Peyer's patch (tissue), 4 donors: ENCODE measurements at places on chromosomes 11 and 22.

- no peak for DNase-seq
Measured at GRCh38 chr22:28950617-28951411, 67.4 kb downstream of the ZNRF3 start.

GRCh38 chr22:44483878-44484277, 14.2 kb downstream of the RTL6 start:
- DNase-seq = no peak

GRCh38 chr11:111846636-111847035, 24.7 kb downstream of the ALG9 start:
- DNase-seq = no peak

GRCh38 chr11:26704249-26704648, 17.6 kb downstream of the SLC5A12 start:
- DNase-seq = no peak

GRCh38 chr11:21069909-21070308, 400.5 kb downstream of the NELL1 start:
- DNase-seq = no peak

DNA sequence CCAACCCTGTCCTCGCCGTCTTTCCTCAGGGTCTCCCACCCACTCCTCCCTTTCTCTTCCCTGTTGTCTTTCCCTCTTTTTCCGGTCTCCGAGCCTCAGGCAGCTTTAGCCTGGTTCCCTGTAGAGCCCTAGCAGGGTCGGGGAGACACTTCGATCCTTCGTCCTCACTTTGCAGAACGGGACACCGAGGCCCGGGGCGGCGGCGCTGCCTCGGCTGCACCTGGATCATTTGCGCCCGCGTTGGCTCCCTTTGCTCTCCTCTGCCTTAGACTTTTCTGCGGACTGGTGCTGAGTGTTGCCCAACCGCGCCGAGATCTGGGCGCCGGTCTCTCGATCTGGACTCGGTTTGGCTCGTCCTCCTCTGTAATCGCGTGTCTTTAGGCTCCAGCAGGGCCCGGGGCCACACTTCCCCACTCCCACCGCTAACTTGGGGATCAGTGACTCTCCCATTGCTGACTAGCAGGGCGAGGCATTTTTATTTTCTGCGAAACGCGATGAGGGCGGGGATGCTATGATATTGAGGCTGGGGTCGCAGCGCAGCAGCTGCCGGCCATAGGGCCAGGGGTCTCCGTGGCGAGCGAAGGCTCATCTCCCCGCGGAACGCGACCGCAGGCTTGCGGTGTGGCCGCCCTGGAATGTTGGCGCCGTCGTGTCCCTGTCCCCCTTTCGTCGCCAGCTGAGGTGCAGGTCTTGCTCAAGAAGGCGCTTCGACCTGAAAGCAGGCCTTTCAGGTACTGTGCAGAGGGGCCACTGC, 1.6 kb upstream of the E2F8 start:
- DNase-seq = no peak

DNA sequence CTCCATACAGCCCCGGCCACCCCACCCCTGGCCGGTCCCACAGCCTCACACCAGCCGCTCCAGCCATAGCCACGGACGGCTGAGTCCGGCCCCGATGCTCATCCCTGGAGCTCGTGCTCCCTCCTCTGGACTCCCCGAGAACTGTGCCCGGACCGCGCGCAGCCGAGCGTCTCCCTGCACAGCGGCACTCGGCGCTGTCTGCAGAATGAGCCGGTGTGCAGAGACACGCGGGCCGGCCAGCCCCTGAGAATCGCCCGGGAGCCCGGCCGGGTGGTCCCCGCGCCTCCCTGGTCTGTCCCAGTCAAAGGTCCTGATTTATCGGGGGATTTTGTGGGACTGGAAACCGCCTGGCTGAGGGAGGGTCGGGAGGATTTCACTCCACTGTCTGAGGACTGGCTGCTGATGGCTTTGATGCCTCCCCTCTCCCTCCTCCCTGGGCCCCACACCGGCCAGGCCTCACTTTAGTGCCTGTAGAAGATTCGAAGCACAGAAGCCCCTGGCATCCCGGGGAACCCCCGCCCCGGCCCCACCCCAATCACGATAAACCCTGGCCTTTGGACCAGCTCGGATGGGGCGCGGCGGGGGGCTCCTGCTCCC, 102.7 kb downstream of the BRD1 start:
- peak; percentile 30 for DNase-seq

DNA sequence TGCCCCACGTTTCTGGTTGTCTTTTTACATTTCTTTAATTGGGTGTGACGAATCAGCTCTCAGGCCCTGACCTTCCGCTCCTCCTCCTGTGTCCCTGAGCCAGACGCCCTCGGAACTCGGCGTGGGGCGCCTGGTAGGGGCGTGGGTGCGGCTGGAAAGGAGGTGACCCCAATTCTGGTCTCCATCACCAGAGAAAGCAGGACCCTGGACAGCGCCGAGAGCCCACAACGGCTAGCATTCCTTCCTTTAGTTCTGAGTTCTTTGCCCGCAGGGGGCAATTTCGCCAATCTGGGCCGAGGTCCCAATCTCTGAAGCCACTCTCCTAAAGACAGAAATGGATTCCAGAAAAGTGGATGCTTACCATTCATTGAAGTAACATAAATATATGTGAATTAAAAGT, 11.7 kb upstream of the RBMXL2 start:
- DNase-seq = no peak

DNA sequence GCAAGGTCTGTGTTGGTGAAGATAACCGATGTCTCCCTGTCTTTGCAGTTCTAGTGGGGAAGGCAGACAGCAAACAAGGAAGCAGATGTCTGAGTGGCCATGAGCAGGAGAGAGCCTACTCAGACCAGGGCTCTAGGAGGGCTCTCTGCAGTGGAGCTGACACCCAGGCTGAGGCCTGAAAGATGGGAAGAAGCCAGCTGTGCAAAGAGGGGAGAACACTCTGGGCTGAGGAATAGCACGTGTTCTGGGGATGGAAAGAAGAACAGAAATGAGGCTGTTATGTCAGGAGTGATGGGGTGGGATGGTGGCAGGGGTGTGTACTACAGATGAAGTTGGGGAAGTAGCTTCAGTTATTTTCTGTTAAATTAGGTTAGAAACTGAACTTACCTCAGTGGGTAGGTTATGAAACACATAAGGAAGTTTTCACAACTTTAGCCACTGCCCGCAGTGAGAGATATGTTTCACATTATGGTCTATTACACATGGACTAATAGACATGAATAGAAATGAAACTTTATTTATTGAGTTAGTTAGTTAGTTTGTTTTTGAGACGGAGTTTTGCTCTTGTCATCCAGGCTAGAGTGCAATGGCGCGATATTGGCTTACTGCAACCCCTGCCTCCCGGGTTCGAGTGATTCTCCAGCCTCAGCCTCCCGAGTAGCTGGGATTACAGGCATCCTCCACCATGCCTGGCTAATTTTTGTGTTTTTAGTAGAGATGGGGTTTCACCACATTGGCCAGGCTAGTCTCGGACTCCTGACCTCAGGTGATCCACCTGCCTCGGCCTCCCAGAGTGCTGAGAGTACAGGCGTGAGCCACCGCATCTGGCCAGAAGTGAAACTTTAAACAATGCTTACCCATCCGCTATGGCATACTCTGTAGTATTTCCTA, 7.8 kb downstream of the DCPS start:
- no peak for DNase-seq

DNA sequence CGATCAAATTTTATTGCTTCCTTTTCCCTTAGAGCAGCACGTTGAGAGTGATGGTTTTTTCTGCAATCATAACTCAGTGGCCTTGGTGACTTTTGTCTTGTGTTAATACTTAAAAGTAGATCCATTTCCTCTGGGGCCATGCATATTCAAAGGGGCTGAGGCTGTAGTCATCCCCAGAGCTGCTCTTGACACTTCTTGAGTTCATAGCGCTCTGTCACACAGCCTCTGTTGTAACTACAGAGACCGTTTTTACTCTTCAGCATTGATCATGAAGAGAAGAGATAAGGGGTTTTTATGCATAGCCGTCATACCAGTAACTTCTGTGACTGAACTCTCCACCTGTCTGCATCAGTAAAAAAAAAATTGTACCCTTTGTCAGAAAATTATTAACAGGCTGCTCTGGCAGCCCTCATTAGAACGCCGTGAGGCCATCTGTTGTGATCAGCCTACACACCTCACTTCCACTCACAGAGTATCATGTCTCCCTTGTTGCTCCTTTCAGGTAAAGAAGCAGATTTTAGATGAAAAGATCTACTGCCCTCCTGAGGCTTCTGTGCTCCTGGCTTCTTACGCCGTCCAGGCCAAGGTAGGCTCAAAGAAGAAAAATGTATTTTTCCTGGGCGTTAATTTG, 38.4 kb downstream of the NF2 start:
- DNase-seq = no peak

DNA sequence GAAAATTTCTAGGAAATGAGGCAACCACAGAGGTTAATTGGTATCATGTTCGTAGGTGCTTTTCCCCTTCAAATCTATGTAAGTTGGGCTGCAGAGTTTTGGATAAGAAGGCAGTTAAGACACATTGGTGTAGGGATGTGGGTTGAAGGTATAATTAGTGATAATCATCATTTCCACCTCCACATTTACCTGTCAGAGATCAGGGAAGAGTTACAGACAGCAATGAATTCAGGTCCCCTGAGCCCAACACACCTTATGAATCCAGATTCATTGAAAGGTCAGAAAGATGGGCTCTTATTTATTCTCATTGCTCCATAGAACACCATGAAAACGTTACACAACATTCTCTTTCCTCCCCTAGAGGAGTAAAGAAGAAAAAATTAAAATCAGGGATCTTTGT, 308.7 kb downstream of the C11orf87 start:
- DNase-seq = no peak

DNA sequence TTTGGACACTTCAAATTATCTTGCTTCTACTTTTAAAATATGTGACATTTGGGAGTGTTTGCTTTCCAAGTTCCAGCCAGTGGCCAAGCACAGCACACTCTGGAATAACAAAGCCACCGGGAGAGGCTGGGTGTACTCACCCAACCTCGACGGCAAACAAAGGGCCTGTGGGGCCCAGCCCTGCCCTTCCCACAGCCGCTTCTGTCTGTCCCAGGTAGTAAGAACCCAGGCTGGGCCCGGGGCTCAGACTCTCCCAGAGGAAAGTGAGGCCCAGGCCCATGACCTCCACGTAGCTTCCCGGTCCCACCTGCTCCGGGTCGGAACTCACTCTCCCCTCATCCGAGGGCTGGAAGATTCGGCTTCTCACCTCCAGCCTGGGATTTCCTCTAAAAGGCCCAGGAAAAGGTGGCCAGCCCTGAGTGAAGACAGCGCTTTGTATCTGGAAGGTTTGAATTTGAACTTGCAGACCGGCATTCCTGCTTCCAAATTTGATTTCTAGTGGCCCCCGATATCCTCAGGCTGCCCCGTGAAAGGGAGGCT, 93.5 kb downstream of the CELSR1 start:
- DNase-seq = no peak

DNA sequence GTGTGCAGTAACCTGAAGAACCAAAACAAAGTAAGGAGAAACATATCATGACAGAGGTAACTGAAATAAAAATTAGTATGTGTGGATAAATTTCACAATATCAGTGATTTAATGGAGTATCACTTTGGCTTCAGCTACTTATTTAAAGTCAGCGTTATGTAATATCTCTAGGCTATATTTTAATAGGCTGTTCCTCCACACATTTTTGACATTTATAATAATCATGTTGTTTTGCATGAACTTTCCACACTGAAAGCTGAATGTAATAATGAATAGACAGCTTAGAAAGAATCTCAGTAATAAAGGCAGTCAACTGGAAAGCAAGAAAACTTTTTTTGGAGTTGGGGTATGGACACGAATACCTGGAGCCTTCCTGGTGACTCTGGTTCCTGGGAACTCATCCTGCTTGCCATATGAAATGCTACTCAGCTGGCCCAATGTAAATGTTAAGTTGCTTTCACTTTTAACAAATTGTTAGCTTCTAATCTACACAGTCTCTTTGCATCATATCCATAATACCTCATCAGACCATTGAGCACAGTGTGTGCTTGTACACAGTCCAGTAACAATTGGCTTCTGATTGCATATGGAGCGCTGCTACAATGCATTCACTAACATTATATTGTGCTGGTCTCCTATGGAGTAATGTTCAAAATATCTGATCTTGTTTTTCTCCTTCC, 257.7 kb downstream of the SOX6 start:
- no peak for DNase-seq

- DNase-seq = no peak
Measured at GRCh38 chr11:44912270-44912987, 38.3 kb downstream of the TP53I11 start.

- DNase-seq = no peak
Measured at GRCh38 chr11:44787981-44788380, 61.2 kb downstream of the TSPAN18 start.

- no peak for DNase-seq
Measured at GRCh38 chr22:17867160-17867785, 93.0 kb upstream of the BID start.

DNA sequence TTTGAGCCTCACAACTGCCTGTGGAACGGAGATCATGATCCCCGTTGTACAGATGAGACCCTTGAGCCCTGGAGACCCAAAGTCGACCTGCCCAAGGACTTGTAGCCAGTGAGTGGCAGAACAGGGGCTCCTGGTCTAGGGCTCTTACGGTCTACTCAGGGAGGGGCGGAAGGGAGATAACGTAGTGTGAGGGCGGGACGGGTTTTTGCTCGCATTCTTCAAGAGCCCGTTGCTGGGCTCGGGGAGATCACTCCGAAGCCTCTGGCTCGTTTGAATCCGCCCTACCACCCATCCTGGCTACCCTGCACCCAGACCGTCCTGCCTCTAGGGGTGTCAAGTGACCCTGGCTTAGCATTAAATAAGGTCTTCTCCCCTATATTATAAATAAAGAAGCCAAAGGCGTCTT, 639 bp downstream of the CRY2 start:
- peak; percentile 39 for DNase-seq

DNA sequence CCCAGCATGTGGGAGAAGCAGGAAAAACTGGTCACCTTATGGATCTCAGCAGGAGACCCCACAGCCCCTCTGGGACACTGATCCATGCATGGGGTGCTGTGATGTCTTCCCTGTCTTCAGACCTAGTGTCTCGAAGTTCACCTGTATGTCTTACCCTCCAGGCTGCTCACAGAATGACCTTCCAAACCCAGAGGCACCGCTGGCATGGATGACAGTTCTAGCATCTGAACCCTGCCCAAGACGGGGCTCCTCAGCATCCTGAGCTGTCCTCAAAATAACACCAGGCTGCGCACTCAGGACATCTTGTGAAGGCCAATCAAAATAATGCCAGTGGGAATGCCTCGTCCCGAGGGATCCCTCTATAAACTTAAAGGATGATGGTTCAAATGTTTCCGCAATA, 824.9 kb downstream of the TBC1D22A start:
- no peak for DNase-seq

- DNase-seq = peak; percentile 93
Measured at GRCh38 chr11:2902784-2903671, 17.5 kb upstream of the CDKN1C start.

GRCh38 chr22:35399678-35400500, at the start of gene MCM5:
TSS of gene MCM5 (plus strand) at chr22:35400140. CDS start at chr22:35400439, 299 bp downstream.
- DNase-seq = peak; percentile 97
